Cardiac muscle cell (in vitro differentiated cells and primary cell): ENCODE measurements at places on chromosomes 1 and 21. TPM values are rescaled to one million over a fixed set of nuclear protein-coding genes. Genes with fewer than 3 reads are reported as not detected.
A peak's percentile ranks its signal among the peaks of the same experiment; 100 is the strongest.

Gene OR2L3
- 0.07 TPM in 1 of 2 replicates, not detected in the other for total RNA-seq

Gene MIS18A
- total RNA-seq: 6.8 and 15.1 TPM in 2 replicates

Gene KRTAP12-2
- total RNA-seq: not detected in 2 replicates

Gene CD53
- total RNA-seq: not detected in 2 replicates

Gene SPRR5
- not detected in 2 replicates for total RNA-seq

Gene KCNJ15
- total RNA-seq: not detected in 2 replicates

Gene MYCL
- total RNA-seq: 8.1 and 11.1 TPM in 2 replicates

GRCh38 chr21:26595971-26596370, 22.9 kb upstream of the CYYR1 start:
- no peak for DNase-seq

DNA sequence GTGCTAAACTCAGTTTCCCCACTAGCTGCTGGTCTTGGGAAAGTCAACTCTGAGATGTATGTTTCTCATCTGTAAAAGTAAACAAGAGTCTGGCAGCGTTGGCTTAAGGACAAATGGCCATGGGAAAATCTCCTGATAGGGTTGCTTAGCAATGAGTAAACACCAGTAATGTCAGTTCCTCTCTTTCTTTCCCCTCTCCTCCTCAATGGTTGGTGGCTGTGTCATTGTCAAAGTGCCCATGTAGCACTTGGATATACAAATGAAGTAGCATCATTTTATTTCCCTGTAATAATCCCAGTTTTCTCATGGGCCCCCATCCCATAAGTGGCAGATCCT, 2.2 kb upstream of the FYB2 start:
- no peak for DNase-seq

DNA sequence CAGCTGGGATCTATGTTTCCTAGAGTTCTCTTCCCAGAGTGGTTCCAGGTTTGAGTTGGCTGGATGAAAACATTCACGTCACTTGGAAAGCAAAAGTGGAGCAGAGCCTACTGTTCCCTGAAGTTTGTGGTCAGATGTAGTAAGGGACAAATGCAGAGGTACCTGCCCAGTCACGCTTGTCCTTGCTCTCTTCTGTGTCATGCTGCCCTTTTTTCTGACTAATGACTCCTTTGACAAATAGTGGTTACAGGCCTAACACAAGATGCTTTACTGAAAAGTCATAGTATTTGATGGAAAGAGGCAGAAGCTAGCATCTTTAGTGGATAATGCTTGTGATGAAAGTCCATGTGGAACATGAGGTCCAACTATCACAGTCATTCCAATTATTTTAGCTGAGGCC, 881.4 kb upstream of the B3GALT2 start:
- no peak for DNase-seq

DNA sequence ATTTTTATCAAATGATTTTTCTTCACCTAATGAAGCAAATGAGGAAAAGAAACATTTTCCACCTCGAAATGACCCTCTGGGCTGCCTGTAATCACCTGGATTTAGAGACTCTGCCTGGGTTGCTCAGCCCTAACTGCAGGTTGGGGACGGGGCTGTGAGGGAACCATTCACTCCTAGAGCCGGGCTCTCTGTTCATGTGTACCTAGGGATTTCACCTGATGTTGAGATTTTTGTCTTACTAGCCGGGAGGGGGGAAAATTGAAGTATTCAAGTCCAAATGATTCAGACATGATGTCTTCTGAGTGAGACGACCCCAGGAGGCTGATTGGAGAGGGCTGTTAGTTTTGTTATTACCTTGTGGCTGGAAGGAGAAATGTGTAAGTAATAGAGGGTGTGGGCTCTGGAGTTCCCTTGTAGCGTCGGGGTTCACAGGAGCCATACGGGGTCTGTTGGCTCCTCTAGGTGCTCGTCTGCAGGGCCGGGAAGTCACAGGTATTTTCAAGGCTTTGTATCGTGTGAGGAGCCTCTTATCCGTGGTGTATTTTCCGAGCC, 42.3 kb upstream of the PWP2 start:
- no peak for DNase-seq

GRCh38 chr1:6941786-6942185, 156.5 kb downstream of the CAMTA1 start:
- no peak for DNase-seq

DNA sequence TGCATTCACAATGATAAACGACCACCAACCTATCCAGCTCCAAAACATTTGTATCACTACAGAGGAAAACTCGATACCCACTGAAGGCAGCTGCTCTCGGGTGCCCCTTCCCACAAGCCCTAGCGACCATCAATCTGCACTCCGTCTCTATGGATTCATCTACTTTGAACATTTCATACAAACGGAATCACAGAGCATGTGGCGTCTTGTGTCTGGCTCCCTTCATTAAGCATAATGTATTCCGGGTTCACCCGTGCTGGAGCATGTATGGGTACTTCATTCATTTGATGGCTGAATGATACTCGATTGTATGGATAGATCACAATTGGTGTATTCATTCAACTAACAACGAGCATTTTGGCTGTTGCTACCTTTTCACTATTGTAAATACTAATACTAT, 340.2 kb downstream of the SMYD3 start:
- no peak for DNase-seq

DNA sequence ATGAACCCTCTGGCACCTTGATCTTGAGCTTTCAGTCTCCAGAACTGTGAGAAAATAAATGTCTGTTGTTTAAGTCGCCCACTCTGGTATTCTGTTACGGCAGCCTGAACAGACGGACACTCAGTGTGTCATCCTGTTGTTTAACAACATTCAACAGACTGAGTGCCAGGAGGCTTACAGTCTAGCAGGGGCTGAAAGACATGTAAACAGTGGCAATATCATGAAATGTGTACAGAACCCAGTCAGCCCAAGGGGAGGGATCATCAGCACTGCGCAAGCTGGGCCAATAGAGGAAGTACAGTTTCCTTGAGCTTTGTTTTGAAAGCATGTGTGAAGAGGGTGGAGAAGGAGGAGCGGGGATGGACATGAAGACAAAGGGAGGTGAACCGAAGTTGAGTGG, 13.6 kb downstream of the DIP2A start:
- DNase-seq: no peak

DNA sequence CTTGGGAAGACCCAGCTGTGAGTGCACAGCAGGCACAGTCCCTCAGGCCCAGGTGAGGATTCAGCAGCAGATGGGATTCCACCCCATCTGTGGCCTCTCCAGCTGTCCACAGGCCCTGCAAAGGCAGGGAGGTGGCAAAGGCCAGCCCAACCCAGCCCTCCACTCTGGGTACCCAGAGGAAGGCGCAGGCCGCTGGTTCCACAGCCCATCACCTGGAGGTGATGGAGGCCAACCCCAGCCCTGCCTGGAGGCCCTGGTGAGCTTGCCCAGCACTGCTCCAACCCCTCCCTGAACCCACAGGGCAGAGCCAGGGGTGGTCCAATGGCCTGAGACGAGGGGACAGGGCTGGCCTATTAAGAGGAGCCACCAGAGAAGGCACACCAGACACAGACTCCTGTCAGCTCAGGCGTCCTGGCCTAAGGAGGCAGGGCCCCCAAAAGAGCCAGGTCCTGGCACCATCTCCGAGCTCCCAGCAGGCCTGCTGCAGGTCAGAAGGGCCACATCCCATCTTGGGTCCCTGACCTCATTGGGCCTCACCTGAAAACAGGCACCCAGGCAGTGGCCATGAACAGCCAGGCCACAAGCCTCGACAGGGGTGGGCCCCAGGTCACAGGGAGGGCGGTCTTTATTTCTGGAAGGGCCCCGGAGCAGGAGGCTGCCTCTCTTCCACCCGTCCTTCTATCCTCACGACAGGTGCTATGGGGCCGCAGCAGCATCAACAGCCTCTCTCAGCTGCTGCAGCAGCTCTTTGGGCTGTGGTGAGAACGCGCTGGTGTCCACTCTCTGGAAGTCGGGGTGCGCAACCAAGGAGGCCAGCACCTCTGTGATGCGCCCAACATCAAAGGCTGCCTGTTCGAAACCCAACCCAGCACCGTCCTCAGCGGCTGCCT, 3.2 kb downstream of the JMJD4 start:
- DNase-seq: no peak

GRCh38 chr1:230641346-230641745, 935 bp upstream of the COG2 start:
- peak; percentile 51 for DNase-seq

GRCh38 chr1:192929597-192929996, 120.8 kb downstream of the RGS2 start:
- no peak for DNase-seq

DNA sequence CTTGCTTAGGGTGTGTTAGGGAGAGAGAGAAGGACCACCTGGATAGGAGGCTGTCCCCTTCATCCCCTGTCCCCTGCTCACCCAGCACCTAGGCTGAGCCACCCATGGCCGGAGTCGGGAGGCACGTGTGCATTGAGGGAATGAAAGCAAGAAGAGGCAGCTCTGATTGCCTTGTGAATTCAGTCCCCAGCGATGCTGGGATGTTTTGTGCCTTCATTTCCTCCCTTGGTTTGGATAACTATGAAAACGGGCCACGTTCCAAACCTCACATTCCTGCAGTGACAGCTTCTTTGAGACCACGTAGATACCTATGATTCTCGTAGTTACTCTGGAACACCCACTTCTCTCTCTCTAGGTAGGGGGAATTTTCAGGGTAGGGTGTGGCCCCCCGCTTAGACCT, 67.1 kb downstream of the MAN1C1 start:
- DNase-seq: peak; percentile 84

GRCh38 chr1:108962681-108963051, 618 bp downstream of the CLCC1 start:
- no peak for DNase-seq

DNA sequence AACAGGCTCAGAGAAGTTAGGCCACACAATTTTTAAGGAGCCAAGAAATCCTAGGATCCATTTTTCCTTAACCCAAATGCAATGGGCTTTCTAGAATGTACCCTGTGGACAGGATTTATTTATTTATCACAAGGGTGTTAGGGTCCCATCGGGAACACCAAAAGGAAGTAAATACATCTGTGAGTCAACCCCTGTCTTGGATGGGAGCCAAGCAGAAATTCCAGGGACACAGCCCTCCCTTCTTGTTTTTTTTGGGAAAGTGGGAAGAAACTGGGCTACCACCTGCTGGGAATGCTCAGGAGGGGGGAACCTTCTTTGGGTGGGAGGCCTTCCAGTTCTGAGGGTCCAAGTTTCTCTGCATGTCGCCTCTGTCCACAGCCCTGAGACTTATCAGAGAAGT, 1.3 kb downstream of the CRNN start:
- no peak for DNase-seq

DNA sequence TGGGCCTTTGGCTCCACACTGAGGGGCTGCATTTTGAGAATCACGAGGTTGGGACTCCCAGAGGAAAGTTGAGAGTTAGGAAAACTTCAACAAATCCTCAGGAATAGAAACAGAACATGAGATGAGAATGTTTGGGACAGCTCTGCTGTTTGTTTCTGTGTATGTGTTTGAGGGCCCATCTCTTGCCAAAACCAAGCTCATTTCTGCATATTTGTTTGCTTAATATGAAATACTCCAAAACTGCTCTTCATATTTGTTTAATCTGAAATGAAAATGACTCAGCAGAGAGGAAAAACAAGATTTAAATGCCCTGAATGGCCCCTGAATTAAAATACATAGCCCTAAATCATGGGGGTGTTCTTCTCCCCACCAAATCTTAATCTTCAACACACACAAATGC, 78.1 kb downstream of the DDR2 start:
- no peak for DNase-seq

DNA sequence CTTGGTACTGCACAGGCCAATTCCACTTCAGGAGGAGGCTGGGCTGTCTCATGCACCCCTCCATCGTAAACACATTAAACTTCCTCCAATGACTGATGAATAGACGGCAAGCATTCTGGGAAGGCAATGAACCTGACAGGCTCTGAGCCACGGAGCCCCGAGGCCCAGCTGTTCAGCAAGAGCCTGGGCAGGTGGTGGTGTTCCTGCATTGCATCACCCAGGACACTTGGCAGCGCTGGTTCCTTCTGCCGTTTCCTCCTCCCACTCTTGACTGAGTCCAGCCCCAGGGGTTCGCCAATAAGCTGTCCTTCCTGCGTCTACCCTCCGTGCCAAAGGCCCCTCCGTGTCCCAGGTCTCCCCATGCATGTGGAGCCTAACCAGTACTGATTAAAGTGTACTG, 109.8 kb downstream of the JAK1 start:
- DNase-seq: no peak

DNA sequence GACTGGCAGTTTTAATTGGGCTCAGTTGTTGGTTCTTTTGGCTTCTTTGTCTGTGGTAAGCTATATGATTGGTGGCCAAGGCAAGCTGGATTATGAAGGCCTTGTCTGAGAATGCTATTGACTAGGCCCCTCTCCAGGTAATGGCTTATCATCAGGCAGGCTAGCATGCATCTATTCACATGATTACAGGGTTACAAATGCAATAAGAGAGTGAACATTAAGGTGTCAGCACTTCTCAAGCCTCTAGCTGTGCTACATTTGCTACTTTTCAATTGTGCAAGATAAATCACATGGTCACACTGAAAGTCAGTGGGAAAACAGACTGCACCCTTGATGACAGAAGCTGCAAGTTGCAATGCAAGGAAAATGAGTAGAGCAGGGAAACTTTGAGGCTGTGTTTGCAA, 550.9 kb upstream of the TMPRSS15 start:
- DNase-seq: peak; percentile 8

DNA sequence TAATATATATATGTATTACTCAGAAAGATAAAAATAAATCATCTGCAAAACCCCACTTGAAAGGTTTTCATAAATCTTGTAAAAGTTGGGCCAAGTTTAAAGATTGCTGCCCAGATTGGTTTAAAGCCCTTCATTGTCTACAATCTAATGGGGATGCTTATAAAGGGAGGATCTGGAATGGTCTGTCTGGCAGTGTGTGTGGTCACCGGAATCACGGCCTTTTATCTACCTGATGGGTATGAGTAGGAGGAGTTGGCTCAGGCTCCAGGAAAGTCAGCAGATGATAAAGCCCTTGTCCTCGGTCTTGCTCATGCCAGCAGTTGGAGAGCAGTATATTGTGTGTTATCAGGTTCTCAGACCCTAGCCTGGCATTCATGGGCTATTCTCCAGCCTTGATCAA, 197.7 kb downstream of the ROR1 start:
- DNase-seq: no peak

GRCh38 chr1:160258177-160258798, 4.1 kb downstream of the DCAF8 start:
- DNase-seq: no peak

DNA sequence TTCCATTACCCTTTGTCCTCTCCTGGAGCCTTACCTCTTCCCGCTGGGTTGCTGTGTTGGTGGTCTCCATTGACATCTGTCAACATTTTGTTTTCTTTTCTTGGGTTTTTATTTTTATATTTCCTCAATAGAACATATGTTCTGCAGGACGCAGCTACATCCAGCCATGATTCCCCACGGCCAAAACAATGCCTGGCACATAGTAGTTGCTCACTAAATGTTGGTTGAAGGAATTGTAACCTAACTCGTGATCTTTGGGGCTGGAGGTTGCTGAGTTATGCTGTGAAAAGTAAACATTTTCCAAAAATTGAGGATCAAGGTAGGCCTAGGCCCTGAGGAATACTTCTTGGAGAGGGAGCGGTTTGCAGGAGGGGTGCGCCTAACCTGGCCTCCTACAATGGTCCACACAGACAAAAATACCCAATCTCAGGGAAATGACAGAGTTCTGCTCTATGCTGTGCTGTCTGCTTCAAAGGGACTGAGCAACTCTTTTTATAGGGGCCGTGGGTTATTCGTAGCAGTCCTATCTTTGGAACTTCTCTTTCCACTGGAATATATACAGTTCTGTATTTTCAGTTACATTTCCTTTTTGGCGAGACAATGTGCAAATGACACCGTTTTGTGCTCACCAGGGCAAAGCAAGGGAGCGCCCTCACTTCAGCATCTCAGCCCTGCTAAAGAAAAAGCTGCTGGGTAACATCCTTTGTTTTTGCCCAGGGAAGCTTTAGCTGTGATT, 1.4 kb downstream of the PDPN start:
- no peak for DNase-seq

GRCh38 chr1:19704247-19705113, 39.8 kb downstream of the HTR6 start:
- DNase-seq: peak; percentile 83
